CD4-positive, alpha-beta T cell treated with Interleukin-2 at 100 ng/mL for 4 hours (primary cell): ENCODE measurements at places on chromosomes 11 and 22.

DNA sequence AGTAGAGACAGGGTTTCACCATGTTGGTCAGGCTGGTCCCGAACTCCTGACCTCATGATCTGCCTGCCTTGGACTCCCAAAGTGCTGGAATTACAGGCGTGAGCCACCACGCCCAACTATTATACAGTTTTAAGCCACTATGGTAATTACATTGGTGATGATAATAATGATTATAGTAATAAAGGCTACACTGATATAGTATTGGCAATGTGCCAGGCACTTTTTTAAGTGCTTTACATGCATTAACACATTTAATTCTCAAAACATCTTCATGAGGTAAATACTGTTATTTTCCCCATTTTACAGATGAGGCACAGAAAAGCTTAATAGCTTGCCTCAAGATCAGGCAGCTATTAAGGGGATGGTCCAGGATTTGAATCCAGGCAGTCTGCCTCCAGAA lies 222.5 kb downstream of the SOX6 start:
- DNase-seq: no peak

GRCh38 chr22:43905681-43906080 lies 13.9 kb upstream of the PNPLA5 start:
- DNase-seq: no peak

DNA sequence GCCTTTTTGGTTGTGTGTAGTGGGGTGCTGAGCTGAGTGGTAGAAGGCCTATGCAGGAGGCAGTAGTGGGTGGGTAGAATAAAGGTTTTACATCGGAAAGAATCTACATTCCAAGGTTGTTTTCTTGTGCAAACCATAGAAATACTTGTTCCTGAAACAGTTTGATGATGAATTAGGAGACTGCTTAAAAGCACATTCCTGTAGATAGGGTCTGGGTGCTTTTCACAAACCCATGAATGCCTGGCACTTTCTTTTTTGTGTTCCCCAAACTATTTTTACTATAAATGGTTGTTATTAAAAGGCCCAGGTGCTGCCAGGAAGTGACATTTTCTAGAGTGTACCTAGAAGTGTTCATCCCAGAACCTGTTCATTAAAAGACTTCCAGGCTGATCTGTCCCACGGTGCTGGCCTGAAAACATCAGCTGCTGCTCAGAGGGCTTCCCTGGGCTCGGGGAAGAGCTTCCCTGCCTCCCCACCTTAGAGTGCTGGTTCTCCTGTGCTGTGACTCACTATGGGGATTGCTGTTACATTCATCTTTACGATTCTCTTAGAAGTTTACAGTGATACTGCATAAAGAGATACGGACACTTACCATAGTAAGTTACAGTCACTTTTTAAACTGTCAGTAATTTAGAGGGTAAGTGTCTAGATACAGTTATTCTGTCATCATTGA lies 27.9 kb downstream of the PPFIA1 start:
- DNase-seq: no peak

- no peak for DNase-seq
Observed at GRCh38 chr11:3817181-3817800, 8.9 kb downstream of the PGAP2 start.

DNA sequence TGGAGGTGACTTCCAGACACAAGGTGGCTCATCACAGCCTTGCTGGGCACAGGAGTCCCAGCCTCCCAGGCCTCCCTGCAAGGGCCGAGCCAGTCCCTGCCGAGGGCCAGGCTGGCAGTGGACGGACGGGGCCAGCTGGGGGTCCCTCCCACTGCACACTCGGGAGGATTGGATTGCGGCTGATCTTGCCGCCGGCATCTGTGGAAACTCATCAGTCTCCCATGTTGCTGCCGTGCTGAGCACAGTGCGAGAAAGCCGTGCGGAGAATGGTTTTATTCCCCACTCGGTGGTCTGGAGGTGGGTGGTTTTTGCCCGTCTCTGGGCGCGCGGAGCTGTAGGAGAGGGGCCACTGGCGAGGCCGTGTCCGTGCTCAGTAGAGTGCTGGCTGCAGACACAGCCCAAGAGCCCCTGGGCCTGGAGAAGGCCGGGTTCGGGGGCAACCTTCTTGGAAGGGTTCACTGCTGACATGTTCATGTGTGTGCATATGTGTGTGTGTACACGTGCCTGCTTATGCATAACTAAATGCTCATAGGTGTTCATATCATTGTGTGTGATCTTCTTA lies 1246.4 kb downstream of the BRD1 start:
- DNase-seq: no peak

DNA sequence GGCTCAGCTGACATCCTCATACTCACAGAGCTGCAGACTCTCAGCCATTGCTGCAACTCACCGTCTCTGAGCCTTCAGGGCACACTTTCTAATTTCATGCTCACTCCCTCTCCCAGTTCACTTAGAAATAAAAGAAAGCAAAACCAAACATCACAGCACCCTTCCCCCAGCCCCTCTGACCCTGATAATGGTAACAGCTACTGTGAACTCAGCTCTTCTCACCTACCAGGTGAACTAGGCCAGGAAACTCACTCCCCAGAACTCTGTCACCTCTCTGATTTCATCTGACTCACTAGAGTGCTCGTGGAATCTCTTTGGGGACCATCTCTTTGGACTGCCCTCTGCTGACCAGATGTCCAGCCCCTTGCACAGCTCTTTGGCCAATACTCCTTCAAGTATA lies 14.5 kb upstream of the PARVA start:
- peak; percentile 11 for DNase-seq

DNA sequence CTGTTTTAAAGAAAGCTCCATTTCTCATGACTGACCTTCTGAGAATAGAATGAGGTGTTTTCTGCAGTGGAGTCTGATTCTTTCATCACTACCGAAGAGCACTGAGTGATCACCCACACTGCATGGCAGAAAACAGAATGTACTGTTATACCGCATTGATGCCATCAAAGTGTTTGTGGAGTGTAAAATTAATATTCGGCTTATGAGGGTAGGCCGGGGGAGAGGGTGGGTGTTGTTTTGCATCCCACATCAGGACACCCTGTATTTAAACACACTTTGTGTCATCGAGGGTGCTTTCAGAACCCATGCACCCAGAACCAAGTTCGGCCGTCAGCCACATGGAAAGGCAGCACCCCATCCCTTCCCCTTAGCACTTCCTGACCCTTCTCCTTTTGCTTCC lies 41.3 kb upstream of the ETS1 start:
- DNase-seq: peak; percentile 80

GRCh38 chr22:24583221-24584165 lies 9.4 kb downstream of the LRRC75B start:
- no peak for DNase-seq

DNA sequence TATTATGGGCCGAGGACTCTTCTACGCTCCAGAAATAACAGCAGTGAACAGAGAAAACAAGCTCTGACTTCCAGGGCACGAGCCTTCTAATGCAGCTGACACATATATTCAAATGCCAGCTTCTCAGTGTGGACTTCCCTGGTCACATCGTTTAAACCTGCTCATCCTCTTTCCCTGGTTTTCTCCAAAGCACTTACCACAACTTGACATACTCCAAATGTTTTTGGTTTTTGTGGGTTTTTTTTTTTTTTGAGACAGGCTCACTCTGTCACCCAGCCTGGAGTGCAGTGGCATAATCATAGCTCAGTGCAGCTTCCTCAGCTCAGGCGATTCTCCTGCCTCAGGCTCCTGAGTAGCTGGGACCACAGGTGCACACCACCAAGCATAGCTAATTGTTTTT lies 105.5 kb downstream of the MICAL3 start:
- no peak for DNase-seq

DNA sequence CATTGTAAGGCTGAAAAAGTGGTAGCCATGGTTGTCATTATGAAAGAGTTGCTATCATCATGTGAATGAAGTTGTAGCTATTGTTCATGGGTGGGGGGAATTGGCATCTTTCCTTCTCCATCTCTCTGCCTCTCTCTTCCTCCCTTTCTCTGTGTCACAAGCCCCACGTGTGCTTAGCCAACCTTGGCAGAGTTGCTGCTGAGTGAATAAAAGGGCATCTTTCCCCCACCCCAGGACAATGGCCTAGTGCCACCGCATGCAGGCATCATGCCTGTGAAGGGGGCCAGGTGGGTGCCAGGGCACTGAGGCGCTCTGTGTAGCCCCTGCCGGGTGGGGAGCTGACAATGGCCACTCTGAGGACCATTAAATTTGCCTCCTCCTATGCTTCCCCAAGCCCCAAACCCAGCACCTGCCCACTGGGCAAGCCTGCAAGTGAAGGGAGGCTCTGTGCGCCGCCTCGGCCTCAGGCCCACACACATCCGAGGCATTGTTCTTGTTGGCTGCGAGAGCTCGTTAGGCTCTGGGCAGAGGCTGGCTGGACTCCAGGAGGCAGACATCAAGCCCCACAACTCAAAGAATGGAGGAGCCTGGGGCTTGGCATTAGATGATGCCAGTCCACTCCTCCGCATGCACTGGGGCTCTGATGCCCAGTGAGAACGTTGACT lies 103.9 kb downstream of the SEZ6L start:
- DNase-seq: no peak

DNA sequence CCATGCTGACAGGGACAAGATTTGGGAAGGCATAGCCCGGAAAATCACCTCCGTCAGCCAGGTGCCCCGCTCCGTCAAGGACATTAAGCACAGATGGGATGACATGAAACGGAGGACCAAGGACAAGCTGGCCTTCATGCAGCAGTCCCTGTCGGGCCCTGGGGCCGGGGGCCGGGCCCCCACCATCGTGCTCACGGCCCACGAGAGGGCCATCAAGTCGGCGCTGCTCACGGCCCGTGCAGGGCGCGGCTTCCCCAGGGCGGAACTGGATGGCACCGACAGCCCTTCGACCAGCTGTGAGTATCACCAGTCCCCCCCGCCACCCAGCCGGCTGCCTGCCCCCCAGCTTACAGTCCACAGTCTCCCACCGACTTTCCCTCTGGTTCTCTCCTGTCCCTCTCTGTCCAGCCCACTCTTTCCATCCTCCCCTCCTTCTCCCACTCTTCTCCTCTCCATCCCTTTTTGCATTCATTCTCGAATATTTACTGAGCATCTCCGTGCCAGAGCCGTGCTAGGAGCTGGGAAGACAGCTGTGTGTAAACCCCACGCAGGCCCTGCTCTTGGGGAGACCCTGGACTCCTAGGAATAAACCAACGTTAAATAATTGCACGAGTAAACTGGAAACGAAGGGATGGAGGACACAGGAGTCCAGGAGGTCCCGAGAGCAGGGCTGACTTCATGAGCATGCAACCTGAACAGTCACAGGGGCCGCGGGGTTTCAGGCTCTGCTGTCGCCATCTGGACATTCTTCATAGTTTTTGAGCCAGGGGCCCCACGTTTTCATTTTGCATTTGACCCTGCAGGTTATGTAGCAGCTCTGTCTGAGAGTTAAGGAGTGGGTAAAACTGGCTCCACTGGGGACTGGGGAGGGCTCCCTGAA lies 62.8 kb downstream of the PRDM11 start:
- DNase-seq: no peak

DNA sequence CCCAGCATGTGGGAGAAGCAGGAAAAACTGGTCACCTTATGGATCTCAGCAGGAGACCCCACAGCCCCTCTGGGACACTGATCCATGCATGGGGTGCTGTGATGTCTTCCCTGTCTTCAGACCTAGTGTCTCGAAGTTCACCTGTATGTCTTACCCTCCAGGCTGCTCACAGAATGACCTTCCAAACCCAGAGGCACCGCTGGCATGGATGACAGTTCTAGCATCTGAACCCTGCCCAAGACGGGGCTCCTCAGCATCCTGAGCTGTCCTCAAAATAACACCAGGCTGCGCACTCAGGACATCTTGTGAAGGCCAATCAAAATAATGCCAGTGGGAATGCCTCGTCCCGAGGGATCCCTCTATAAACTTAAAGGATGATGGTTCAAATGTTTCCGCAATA lies 824.9 kb downstream of the TBC1D22A start:
- DNase-seq: no peak

DNA sequence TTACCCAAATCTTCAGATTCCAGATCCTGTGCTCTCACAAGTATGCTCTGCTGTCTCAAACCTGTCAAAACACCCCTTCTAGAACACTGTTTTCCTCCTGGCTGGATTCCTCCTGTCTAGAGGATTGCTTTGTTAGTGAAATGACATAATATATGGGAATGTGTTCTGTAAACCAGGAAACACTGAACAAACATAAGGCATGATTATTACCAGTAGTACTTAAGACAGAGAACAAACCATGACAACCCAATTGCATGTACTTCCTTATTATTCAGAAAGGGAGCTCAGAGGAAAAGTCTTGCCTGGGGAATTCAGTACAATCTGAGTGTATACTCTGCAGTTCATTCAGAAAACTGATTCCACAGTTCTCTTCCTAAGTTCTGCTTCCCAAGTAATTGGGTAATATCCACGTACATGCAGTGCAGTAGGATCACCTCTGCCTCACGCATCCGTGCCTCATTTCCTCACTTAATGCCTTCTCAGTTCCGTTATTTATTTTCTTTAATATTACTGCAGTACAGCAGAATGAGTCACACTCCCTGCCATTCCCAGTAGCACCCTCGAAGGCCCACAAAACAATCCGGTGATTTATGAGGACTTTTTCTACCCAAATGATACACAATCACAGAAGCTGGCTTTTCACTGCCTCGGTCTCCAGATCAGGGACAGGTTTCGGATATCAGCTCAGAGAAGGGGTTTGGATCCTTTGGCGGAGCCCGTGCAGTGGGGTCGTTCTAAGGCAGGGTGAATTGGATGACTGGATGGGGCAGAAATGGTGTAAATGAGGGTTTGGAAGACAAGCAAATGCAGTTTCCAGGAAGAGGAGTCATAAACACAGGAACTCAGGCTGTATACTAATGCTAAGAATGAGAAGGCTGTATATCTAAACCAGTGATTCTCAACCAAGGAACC lies 896.9 kb downstream of the KCNA4 start:
- DNase-seq: no peak

DNA sequence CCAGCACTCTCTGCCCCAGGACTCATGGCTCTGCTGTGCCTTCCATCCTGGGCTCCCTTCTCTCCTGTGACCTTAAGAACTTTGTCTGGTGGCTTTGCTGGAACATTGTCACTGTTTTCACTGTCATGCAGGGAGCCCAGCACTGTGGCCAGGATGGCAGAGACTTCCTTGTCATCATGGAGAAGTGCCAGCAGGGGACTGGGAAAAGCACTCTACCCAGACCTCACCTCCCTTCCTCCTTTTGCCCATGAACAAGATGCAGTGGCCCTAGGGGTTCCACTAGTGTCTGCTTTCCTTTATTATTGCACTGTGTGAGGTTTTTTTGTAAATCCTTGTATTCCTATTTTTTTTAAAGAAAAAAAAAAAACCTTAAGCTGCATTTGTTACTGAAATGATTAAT lies 2.9 kb upstream of the TTC36 start:
- no peak for DNase-seq

- no peak for DNase-seq
Observed at GRCh38 chr11:127643268-127644058, 642.9 kb upstream of the KIRREL3 start.

- no peak for DNase-seq
Observed at GRCh38 chr11:2100361-2101170, 38.6 kb downstream of the IGF2 start.

DNA sequence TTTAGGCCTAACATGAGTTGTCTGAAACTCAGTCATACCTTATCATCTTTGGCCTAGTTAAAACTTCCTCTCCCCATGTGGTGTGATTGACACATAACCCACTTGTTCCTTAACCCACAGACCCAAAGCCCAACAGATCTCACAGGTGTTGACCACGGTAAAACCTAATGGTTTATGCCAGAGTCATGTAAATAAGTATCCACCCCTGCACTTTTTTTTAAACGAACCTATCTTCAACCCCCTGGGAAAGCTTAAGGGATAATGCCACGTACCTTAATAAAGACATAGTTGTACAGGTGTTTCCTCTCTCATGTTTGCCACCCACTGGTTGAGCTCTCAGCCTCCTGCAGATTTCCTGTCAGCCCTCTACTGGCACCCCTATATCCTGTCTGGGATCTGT lies 709.3 kb upstream of the CCDC179 start:
- DNase-seq: peak; percentile 0

GRCh38 chr11:116192509-116193210 lies 580.1 kb downstream of the BUD13 start:
- DNase-seq: no peak
